ENCODE measurements at places on chromosomes 16 and 17. TPM values are rescaled to one million over a fixed set of nuclear protein-coding genes. Genes with fewer than 3 reads are reported as not detected.

DNA sequence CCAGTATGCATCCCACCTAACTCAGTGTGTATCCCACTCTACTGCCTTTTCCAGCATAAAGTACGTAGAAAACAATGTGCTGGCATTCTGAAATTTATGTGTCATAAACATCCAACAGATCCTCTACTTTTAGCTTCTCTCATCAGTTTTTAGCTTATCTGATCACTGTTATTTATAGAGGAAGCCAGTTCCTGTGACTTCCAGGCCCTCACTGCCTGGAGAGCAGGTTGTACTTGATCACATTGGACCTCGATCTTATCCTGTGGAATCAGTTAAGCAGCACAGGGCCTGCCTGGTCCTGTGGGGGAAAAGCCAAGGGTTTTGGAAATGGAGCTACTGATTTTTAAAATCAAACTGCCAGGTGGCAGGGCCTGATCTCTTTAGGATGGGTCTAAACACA, 30.8 kb downstream of the PRSS54 start:
- no peak for DNase-seq

Gene PALB2
- total RNA-seq = 6.8 TPM

DNA sequence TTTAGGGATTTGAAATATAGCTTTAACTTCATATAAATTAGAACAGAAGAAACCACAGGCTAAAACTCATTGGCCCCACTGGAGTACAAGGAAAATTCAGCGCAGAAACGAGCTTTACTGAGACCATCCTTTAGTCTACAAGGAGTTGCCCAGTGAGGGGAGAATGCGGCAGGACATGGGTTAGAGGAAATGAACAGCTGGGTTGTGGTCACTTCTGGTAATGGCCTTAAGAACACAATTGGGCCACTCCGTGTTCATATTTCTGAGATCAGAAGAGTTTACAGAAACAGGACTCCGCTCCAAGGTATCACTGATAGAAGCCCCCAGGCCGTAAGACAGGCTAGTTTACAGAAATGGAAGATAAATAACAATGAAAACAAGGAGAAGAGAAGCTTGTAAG, 188.3 kb downstream of the ZFHX3 start:
- no peak for DNase-seq

GRCh38 chr16:4870138-4870671, 22.9 kb downstream of the UBN1 start:
- no peak for DNase-seq

GRCh38 chr16:8972843-8973586, 9.3 kb upstream of the USP7 start:
- no peak for DNase-seq

Gene KCNJ12
- total RNA-seq = 2.5 TPM

DNA sequence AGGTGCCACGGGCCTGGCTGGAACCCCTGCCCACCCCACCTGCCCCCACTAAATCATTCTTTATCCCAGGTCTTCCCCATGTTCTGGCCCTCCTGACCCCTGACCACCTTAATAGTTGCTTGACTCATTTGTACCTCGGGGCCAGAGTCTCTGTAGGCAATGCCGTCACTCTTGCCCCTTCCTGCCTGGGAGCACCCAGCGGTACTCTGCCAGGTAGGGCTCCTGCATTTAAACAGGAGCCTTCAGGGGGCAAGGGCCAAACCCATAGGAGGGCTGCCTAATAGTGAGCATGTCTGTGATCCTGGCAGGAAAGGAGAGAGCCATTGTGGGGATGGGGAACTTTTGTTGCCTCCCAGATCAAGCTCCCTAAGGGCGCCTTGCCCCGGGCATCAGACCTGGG, 8.8 kb upstream of the ITGA3 start:
- DNase-seq = no peak

- no peak for DNase-seq
These were observed 41.5 kb upstream of the CBFA2T3 start for GRCh38 chr16:89018282-89019158.

DNA sequence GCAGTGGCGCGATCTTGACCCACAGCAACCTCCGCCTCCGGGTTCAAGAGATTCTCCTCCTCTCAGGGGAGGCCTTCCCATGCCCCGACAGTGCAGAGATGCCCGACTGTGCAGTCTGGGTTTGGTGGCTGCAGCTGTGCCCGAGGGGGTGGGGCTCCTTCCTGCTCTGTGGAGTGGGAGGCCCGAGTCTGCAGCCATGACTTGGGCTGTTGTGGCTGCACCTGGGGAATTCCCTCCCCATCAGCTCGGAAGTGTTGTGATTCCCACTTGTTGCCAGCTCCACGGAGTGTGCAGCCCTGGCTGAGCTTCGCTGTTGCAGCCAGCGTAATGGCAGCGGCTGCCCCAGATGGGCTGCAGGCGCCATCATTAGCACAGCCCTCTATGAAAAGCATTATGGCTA, 66.4 kb upstream of the SMIM36 start:
- peak; percentile 35 for DNase-seq

Data from left colon (tissue), 2 donors.